GM13977 (cell line): ENCODE measurements at places on chromosomes 2 and 18.
A peak's percentile ranks its signal among the peaks of the same experiment; 100 is the strongest.

DNA sequence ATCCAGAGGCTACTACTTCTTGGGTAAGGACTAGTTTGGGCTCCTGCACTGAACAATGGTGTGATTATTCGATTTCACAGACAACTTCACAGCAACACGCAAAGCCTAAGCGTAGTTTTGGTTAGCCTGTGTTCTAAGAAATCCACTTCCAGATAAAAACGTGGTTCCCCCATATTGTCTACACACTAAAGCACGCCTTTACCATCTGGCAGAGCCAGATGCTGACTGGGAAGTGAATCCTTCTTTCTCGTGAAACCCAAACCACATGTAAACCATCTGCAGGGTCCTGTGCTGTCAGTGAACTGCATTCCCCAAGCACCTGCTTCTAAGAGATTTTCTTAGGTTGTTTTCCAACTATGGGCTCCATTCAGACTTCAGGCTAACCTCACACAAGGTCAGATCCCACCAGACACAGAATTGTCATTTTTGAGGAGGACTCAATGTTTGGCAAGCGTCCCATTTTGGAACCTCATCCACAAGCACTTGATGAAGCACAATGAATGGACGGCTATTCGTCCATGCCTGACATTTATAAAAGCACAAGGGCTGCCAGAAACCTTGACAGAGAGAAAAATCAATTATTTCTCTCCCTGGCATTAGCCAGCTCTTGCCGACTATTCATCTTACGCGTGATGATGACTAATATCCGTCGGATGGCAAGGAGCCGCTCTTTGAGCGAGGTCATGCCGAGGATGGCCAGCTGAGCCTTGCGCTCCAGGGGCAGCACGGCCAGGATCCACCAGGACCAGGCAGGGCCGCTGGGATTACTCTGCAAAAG is 38.4 kb downstream of the LONRF2 start:
- DNase-seq: no peak

GRCh38 chr2:101330253-101330933 is 21.9 kb upstream of the RNF149 start:
- no peak for DNase-seq

DNA sequence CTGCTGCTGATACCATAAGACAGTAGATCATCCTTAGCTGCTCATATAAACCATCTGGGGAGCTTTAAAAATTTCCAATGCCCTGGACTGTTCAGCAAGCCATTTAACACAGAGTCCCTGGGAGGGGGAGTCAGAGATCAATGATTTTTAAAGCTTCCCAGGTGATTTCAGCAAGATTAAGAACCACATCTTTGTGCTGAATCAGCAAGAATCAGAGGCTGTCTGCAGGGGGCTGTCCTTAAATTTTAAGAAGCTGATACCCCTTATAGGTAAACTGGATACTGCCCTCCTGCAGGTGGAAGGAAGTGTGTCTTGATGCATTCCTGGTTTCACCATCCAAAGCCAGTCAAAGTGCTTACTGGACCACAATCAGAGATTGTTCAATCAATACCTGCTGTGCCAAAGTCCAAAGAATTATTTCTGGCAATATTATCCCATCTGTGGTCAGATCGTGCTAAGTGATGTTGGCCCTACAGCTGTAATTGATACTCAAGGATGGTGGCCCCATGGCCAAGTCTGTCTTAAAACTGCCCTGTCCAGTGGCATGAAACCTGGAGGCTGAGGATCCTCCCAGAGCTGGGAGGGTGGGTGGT is 72.2 kb downstream of the BCL2L11 start:
- no peak for DNase-seq

DNA sequence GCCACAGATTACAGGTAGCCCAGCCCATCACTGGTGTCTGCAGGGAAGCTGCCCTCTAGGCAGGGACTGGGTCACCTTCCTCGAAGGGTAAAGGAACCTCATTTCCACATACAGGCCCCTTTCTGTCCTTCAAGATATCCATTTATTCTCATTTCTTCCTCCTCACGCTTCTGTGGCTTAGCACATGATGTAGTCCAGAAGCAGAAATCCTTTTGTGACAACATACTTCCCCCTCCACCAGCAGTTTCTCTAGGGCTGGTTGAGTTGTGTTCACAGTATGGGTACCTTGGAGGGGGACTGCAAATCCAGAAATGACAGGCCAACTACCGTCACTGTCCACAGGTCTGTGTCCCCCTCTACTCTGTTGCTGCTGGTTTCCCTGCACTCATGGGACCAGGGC is 364.9 kb downstream of the ANAPC1 start:
- no peak for DNase-seq

GRCh38 chr2:61423714-61424113 is 47.2 kb downstream of the USP34 start:
- no peak for DNase-seq

DNA sequence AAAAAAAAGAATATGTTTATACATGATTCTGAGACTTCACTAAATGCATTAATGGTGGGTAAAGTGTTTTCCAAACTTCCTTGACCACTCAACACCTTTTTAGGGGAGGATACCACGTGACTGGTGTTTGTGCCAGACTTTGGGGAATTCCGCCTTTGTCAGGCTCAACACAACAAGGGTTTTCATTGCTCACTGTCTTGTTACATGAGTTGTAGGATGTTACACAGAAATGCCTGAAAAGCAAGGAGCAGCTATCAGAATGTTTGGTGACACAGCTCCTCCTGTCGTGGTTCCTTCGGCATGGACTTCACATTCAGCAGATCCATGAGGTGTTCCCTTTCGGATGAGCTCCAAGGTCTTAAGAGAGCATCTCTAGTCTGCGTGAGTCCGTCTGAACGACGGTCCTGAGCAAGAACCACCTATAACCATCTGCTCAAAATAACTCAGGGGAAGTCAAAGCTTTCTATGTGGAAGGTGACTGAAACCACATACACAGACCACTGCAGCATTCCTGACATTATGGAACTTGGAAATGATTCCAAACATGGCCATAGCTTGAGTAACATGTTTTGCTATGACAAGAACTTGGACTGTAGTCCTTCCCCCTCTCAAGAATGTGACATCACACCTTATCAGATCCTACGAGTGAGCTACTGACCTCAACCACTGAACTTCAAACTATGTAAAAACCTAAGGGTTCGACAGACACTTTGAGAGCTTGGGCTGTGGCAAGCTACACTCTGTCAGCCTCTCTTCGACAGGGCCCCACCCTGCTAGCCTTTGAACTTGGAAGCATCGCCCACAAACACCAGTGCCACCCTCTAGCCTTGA is 57.5 kb downstream of the MCFD2 start:
- DNase-seq: no peak

DNA sequence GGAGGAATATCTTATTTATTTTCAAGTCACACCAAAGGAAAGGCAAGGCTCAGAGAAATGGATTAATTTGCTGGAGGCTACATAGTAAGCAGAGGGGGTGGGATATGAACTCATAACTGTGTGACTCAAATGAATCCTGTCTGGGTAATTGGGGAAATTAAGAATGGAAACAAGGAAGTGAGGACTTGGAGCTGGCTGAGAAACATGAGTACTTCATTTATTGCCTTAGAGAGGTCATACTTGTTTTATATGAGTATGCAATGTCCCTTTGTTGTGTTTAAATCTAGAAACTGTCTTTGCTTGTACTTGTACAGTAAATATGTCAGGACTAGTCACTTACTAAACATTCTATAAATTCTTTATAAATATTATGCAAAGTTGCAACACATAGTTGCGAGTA is 2166.7 kb upstream of the PIK3C3 start:
- DNase-seq: no peak

DNA sequence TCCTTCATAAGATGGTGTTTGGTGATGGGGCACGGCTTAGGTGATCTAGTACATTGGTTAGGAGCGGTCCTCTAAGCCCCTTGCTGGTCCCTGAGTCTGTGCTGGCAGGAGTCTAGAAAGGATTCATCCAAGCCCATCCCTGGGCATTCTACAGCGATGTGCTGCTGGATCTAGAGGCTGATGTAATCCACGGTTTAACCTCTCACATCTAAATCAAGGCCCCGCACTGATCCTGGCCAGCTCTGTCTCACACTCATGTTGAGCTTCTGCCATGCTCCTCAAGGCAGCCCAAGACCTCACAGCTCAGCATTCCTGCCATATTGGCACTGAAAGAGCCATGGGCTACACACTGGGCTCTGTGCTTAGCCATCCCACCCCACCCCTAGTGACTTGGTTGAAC is 664.8 kb downstream of the STK39 start:
- no peak for DNase-seq

DNA sequence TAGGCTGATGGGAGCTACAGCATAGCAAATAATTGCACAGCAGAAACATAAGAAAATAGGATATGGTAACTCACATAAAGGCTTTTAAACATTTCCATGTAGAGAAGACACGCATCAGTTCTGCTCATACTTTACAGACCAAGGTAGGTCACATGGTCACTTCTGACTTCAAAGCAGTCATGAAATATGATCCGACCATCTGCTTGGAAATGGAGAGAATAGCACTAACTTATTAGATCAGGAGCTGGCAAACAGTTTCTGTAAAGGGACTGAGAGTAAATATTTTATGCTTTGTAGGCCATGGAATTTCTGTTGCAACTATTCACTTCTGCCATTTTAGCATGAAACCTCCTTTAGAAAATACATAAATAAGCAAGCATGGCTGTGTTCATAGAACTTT is 936.6 kb upstream of the FANCL start:
- no peak for DNase-seq

DNA sequence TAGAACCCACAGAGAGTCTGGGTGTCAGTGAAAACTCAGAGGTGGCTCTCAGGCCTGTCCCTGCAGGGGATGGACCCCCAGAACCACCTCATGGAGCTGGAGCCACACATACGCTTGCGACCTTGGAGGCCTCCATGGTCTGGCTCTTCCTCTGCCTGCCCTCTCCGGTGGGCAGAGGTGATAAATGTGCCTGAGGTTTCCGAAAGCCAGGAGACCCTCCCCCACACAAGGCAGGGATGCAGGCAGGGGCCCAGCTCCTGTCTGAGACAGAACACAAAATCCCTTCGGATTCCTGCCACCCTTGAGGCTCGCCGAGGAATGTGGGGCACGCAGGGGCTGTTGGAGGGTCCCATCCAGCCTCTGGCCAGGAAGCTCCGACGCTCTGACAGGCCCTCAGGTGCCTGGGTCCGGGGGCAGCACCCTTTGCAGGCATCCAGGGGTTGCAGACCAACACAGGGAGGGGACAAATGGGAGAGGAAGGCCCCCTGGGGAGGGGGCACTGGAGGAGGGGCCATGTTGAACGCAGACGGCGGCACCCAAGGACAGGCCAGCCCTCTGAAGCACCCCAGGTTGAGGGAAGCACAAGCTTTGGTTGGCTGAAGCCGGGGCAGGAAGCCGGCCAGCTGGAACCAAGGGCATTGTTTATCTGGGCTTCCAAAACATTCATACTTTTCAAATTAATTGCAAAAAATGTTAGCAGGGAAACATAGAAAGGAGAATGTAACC is 4.1 kb upstream of the SNED1 start:
- DNase-seq: no peak

DNA sequence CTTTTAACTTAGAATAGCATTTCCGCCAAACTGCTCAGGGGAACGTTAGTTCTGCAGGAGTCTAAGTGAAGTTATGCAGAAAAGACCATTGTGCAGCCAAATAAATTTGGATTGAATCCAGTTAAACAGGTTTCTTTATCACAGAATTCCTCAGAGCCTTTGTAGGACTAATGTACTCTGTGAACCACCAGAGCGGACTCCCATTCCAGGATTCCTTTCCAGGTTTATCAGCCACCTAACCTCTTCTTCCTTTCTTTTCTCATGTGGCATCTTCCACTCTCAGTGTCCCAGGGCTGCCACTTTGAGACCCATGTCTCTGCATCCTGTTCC is 350.4 kb downstream of the TSN start:
- DNase-seq: no peak

DNA sequence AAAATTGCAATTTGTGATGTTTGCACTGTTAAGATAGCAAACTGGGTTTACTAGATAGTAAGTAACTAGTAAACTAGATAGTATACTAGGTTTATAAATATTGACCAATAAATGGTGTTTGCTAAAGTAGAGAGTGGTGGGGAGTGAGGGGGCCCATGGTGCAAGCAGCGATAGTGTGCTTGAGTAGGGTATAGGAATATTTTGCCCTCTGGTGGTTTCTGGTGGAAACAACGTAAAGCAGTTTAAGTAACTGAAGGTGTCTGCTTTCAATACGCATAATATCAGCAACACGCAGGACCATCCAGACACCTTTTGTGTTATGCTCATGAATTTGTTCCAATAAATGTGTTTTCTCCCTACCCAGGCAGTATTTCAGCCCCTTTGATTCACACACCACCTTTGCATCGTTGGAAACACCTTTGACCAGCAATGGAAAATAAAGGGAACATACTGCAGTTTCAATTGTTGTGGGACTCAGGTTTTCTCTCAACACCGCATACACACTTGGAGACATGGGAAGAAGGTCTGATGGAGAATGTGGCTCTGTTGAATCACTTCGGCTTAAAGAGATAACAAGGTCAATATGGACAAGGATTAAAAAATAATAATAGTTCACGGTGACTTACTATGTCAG is 16.7 kb upstream of the STAT1 start:
- DNase-seq: peak; percentile 49

GRCh38 chr2:38722271-38723061 is 28.7 kb downstream of the SRSF7 start:
- peak; percentile 43 for DNase-seq

GRCh38 chr18:79597831-79598632 is 81.6 kb upstream of the CTDP1 start:
- DNase-seq: no peak

- no peak for DNase-seq
Measured at GRCh38 chr18:24187689-24188088, 48.8 kb downstream of the CABYR start.

DNA sequence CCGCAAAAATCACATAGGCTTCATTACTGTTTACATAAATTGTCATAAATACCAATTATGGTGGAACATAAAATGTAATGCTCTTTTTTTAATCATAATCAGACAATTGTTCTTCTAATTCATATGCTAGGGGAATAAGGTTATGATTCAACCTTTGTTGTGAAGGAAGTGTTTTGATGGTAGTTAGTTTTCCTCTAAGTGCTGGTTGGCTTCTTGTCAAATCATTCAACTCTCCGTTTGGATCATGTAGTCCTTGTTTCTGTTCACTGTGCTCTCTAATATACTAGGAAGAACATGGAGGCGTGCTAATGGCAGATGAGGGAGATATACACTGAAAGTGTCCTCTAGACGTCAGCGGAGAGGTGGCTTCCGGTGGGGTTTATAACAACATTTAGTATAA is 1938.0 kb upstream of the PIK3C3 start:
- DNase-seq: no peak

- DNase-seq: no peak
Measured at GRCh38 chr2:3356799-3357198, 20.8 kb downstream of the EIPR1 start.

DNA sequence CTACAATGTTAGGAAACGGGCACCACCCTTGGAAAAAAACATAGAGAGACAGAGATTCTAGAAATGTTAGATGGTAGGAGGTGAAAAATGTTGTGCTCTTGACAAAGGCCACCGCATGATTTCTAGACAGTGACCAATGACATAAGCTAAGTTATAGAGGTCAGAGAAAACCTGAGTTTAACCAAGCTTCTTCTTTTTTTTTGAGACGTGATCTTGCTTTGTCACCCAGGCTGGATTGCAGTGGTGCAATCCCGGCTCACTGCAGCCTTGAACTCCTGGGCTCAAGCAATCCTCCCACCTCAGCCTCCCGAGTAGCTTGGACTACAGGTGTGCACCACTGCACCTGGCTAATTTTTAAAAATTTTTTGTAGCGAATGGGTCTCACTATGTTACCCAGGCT is 13.0 kb downstream of the FER1L5 start:
- DNase-seq: no peak
